Epithelial cell of esophagus (primary cell): ENCODE measurements at places on chromosomes 1 and 21.

- no peak for DNase-seq
Observed at GRCh38 chr1:170153417-170153816, 7.7 kb downstream of the NTMT2 start.

GRCh38 chr1:36711480-36711879 is 228.8 kb upstream of the CSF3R start:
- no peak for DNase-seq

GRCh38 chr21:38241029-38241740 is 15.6 kb upstream of the KCNJ15 start:
- DNase-seq = no peak

- no peak for DNase-seq
Observed at GRCh38 chr1:37673920-37674319, 18.4 kb upstream of the CDCA8 start.

GRCh38 chr1:216913976-216914375 is 190.7 kb upstream of the ESRRG start:
- DNase-seq = no peak

- no peak for DNase-seq
Observed at GRCh38 chr1:202890392-202890791, 1.4 kb upstream of the RABIF start.

DNA sequence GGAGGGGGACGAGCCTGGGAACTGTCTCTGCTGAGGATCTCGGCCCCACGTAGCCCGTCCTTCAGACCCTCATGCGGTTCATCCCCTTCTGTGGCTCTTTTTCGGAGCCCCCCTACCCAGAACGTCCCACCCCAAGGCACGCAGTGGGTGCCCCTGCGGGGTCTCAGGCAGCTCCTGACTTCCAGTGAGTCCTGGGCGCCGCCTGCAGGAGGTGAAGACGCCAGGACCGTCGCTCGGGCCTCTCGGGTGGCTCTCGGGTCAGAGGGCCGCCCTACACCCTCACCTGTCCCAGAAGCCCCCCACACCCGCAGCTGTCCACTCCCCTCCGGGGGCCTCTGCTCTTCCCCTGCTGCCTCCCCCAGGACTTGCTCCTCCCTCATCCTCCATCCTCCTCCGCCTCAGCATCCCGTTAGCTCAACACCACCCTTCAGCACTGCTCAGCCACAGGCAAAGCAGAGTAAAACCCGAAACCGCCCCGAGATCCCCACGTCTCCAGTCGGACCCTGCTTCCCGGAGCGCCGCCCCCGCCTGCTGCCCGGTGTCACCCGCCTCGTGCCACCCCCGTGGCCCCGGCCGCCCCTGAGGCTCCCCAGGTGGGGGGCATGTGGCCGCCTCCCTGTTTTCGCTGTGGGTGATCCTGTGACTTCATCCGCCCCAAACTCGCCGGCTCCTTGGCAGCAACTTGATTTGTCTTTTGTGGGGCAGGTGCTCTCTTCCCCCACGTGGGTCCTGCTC is 13.3 kb upstream of the POFUT2 start:
- DNase-seq = no peak

GRCh38 chr21:33245289-33245918 is 15.7 kb downstream of the IFNAR2 start:
- no peak for DNase-seq

GRCh38 chr1:12662556-12662955 is 18.7 kb downstream of the AADACL4 start:
- DNase-seq = no peak

GRCh38 chr1:95048317-95048716 is 24.4 kb downstream of the ALG14 start:
- no peak for DNase-seq

DNA sequence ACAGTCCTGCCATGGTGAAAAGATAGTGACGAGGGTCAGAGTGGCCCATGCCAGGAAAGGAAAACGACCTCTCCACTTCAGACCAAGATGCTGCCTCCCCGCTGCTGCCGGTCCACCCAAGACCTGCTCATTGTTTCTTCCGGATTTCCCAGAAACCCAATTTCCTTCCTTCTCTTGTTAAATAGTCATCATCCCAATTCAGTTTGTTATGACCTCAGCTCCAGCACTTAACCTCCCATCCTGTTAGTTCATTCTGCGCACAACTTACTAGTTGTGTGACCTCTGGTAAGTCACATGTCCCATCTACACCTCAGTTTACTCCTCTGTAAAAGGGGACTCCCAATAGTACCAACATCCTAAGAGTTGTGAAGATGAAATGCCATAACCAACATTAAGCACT is 29.9 kb upstream of the PPP1R15B start:
- no peak for DNase-seq

- no peak for DNase-seq
Observed at GRCh38 chr1:232518349-232518748, 111.6 kb downstream of the SIPA1L2 start.

- DNase-seq = no peak
Observed at GRCh38 chr1:197632651-197633050, 142.6 kb downstream of the DENND1B start.

- no peak for DNase-seq
Observed at GRCh38 chr1:35962952-35963351, 32.0 kb downstream of the AGO3 start.
